ENCODE measurements at places on chromosomes 5 and 9.

DNA sequence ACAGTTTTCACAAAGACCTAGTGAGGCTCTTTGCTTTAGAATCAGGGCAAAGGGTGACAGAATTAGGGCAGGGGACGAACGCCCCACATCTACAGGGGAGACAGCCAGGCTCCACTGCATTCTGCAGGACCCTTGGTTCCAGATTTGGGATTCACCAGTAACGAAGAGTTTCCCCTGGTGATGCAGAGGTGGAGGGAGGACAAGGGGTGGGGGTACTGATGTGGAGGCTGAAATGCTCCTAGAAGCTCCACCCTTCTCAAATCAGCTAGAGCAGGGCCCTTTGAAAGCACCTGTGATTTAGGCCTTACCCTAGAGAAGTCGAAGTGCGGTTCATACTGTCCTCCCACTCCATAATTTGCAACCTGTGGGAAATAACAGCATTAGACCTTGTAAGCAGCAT lies 29.1 kb downstream of the P4HA2 start:
- DNase-seq, result no peak

GRCh38 chr5:54098267-54098666 lies 212.1 kb downstream of the ARL15 start:
- DNase-seq, result no peak

GRCh38 chr5:6803981-6804550 lies 90.8 kb downstream of the TENT4A start:
- DNase-seq, result no peak

- no peak for DNase-seq
These were observed 35.6 kb downstream of the SLC30A5 start for GRCh38 chr5:69129413-69129812.

DNA sequence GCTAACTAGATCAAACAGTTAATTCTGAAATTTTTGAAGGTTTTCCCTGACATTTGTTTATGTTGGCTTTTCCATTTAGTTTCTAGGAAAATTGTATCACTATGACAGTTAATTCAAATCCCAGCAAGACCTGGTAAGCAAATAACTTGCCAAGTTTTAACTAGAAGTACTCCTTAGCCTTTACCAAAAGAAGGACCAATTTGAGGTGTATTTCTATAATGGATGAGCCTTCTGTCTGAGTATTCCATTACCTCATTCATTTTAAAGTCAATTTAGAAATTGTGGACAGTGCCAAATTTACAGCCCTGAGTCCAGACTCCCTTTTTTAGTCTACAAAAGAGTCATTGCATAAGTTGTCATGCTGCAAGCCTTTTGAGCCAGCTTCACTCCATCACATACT lies 687.6 kb downstream of the CETN3 start:
- no peak for DNase-seq

DNA sequence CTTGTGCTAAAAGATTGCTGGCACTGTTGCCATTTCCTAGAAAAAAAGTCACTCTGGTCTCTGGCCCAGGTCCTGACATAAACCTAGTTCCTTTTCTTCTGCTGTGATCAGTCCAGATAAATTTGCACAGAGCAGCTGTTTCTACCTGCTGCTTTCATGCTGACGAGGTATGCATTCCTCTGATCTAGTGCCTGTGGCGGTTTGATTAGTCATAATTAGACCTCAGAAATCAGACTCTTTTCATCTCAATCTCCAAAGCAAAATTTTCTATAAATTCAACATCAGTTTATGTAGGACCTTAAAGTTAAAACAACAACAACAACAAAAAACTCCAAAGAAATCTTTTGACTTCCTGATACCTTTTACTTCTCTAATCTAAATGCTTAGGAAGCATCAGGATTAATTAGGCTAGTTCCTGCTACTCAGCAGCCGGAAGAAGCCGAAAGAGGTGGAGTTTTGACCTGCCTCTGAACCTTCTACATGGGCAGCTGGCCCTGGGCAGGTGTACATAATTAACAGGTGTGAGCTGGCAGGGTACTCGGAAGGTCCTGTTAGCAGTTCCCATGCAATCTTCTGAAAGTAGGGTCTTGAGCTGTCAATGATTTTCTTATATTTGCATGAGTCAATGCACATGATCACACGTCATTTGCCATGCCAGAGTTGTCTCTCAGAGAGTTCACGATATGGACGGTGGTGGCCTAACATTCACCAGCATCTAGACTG lies 83.3 kb upstream of the CCDC112 start:
- DNase-seq, result no peak

- DNase-seq, result peak; percentile 12
These were observed 231.0 kb downstream of the CDK5RAP2 start for GRCh38 chr9:120348951-120349429.

DNA sequence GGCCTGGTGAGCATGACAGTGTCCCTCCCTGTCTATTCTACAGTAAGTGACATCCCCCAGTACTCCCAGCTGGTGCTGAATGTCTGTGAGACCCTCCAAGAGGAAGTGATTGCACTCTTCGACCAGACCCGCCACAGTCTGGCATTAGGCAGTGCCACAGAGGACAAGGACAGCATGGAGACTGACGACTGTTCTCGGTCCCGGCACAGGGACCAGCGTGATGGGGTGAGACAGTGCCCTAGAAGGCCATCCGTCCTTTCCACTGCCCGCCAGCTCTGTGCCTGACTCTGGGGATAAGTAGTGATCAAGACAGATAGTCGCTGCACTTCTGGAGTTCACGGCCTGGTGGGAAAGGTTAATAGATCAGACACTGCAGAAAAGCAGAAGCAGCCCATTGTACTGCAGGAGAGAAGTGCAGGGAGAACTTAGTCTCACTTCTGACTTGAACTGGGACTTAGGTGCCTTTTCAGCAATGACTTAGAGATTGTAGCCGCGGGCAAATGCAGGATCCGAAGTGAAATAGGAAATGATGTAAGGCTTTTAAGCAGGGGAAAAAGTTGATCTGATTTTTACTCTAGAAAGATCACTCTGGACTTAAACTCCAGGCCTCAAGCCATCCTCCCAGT lies 28.4 kb downstream of the SH3GLB2 start:
- no peak for DNase-seq

DNA sequence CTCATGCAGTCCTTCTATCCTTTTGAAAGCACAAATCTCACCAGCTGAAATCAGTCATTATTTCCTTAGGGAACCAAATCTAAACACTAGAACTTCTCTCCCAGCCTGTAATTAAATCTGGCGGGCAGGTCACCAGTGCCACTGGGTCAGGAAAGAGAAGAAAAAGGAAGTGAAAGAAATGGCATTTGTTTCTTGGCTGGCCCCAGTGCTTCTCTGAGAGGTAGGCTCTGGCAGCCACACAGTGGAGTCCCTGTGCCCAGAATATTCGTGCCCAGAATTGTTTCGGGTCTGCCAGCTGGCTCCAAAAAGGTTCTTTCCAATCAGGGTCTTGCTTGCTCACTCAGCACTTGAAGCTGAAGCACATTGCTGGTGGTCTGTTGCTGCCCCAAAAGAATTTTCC lies 133.9 kb upstream of the MTAP start:
- no peak for DNase-seq

- peak; percentile 9 for DNase-seq
These were observed 32.2 kb downstream of the EXD3 start for GRCh38 chr9:137390553-137391410.

- no peak for DNase-seq
These were observed 38.2 kb downstream of the C5orf15 start for GRCh38 chr5:133930061-133930812.

GRCh38 chr9:18012170-18012569 lies 433.3 kb downstream of the SH3GL2 start:
- no peak for DNase-seq

DNA sequence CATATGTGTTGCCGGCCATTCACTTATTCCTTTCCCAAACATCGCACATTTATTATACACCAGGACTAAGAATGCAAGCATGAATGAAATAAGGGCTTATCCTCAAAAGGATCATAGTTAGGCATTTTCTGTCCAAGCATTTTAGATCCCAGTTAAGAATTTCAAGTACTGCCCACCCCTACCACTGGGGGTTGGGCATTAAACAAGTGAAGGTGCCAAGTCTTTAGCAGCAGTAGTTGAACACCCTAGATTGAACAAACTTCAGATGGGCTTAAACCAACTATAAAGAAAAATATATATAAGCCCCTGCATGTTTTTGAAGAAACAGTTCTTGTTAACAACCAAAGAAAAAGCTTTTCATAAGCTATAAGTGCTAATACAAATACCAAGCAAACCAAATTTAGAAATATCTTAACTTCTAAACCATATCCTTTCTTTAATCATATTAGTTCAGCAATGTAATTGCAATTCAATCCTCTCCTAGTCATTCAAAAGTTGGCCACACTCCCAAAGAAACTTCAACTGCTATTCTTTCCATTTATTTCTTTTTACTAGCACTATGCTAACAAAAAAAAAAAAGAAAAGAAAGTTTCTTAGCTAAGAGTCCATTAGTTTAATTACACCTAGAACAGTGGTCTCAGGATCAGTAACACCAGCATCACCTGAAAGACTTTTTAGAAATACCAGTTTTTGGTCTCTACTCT lies 149.8 kb downstream of the MLLT3 start:
- no peak for DNase-seq

DNA sequence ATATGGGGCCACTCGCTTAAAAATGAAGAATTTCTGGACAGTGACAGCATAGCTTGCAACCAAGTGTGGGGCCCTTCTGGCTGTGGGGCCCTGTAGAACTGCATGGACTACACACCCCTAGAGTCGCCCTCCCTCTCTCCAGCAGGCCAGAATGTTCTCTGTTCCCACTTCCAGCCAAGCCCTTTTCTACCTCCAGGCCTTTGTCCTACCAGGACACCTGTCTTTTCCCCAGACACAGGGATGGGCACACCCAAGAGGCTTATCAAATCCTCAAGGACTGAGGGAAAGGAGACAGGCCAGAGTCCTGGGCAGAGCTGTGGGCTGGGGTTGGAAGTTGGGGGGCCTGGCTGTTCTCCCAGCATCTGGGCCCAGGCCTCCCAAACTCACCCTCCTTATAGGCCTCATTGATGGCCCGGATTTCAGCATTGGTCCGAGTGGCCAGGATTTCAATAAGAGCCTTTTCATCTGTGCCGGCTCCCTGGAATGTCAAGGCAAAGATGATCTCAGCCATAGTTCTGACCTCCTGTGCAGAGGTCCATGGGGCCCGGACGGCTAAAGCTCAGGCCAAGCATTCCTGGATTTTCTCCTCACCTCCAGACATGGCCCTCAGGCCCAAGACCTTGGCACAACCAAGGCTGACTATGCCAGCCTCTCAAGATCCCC lies 38.2 kb upstream of the TNIP1 start:
- no peak for DNase-seq

DNA sequence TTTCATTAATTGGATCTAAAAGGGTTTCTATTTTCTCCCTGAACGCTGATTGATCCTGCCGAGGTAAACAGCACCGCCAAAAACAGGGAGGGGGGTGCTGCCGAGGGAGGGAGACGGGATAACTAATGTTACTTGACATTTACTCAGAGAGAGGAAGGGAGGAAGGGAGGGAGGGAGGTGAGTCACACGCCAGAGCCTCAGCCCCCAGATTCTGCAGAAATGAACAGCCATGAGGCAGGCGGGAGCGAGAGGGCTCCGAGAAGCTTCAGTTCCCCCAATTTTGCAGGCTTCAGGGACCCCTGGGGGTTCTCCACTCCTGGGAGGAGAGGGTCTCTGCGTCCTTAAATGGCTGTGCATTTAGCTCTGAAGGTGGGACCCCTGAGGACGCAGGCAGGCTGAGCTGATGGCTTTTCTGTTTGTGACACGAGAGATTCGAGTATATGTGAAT lies 59.1 kb upstream of the IER5L start:
- no peak for DNase-seq

- DNase-seq, result no peak
These were observed 205.2 kb downstream of the CSNK1G3 start for GRCh38 chr5:123717139-123717538.
